ENCODE measurements at places on chromosomes 6 and 20. TPM values are rescaled to one million over a fixed set of nuclear protein-coding genes. Genes with fewer than 3 reads are reported as not detected.

UNC5CL gene
- 4.5 TPM for polyA plus RNA-seq

- no peak for DNase-seq
Measured at GRCh38 chr20:57153238-57153905, 113.1 kb downstream of the BMP7 start.

DNA sequence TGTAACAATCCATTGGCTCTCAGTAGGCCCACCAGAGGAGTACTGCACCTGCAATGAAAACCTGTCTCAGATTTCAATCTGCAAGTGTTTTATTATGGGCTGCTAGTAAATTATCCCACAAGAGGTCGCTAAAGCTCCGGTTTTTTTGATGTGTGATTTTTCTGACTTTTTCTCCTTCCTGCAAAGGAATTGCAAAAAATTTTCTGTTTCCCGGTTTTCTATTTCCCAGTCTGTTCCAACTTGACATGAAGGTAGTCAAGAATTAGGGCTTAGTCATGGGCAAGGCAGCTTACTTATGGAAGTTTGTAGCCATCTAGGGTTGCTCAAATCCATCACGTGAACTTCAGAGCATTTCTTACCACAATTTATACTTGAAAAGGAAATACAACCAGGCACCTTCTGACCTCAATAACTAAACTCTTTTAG, 38.5 kb upstream of the AHI1 start:
- peak; percentile 71 for DNase-seq

DNA sequence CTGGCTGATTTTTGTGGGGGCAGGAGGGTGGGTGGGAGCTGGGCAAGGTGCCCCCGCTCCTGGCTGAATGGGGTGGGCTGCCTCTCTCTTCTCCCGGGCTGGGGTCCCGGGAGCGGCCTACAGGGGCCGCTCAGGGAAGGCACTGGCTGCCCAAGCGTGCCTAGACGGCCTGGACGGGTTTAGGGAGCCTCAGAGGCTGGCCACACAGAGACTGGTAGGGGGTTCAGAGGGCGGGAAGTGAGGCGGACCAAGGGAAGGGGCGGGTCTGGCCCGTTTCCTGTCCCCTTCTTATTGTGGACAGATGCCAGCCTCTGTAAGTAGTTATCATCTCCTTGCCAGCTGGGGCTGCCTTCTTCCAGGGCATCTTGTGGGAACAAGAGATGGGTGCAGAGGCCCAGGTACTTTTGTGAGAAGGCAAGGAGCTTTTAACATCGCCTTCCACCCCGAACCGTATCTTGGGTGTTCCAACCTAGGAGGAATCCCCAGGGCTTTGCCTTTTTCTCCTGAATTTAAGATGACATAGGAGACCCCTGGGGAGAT, 437 bp downstream of the CD40 start:
- DNase-seq, result no peak

Data from muscle of arm (tissue), 14 donors.